Esophagus muscularis mucosa (tissue), 4 donors: ENCODE measurements at places on chromosomes 5 and 9. TPM values are rescaled to one million over a fixed set of nuclear protein-coding genes. Genes with fewer than 3 reads are reported as not detected.

EIF4E1B gene
- total RNA-seq: not detected

DDX4 gene
- total RNA-seq: not detected

DNA sequence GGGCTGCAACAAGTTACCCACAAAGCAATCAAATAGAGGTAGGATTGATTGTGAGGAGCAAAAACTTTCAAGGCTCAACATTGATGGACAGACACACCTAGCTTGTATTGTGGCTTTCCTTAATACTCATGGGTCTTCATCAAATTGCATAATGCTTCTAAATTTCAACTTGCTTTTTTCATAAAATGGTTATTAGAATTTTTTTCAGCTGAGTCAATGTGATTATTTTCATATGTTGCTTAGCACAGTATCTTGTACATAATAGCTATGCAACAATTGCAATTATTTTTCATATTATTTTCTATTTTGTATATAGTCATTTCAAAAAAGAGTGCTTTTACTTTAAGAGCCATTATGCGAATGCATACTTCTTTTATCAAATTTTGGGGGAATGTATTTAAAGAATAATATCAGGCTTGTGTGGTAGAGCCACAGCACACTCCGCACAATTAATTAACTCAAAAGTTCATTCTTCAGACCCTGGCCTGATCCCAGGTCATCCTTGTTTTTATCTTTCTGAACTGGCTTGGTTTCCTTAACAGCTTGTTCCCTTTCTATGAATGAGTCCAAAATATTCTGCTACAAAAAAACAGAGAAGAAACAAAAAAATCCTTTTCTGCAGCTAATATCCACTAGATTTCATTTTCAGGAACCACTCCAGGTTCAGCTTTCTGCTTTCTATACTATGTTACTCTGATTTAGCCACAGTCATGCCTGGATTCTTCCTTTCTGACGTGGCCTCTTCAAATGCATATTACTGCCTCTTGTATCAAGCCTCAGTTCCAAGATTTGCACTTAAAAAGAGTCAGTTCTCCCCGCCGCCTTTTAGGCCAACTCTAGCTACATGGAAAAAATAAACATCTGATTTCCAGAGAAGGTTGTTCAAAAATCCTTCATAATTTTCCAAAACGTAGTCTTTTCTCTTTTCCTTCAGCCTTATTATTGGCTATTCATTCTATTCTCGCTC lies 45.3 kb upstream of the CDH9 start:
- no peaks in the 10 kb centered on the region for H3K4me1 ChIP-seq
- H3K27me3 ChIP-seq: no peaks in the 10 kb centered on the region
- DNase-seq: no peak
- no peak overlapping the region for H3K4me3 ChIP-seq
- H3K27ac ChIP-seq: no peak overlapping the region
- no peaks in the 10 kb centered on the region for H3K36me3 ChIP-seq

- no peak for DNase-seq
- H3K4me3 ChIP-seq: no peak overlapping the region
- no peaks in the 10 kb centered on the region for H3K36me3 ChIP-seq
- H3K27me3 ChIP-seq: no peaks in the 10 kb centered on the region
- no peak overlapping the region for H3K27ac ChIP-seq
- peaks cover 10% of the 10 kb centered on the region for H3K4me1 ChIP-seq
Observed at GRCh38 chr5:122915717-122916461, 70.5 kb downstream of the SNX24 start.

GRCh38 chr9:115643948-115644727 lies 509.5 kb upstream of the PAPPA start:
- no peak overlapping the region for H3K4me3 ChIP-seq
- no peaks in the 10 kb centered on the region for H3K36me3 ChIP-seq
- no peak overlapping the region for H3K27ac ChIP-seq
- DNase-seq: no peak
- H3K27me3 ChIP-seq: no peaks in the 10 kb centered on the region

- no peaks in the 10 kb centered on the region for H3K4me1 ChIP-seq
- no peak overlapping the region for H3K4me3 ChIP-seq
- H3K27me3 ChIP-seq: no peaks in the 10 kb centered on the region
- H3K27ac ChIP-seq: no peak overlapping the region
- DNase-seq: no peak
Observed at GRCh38 chr5:175317872-175318271, 126.1 kb downstream of the DRD1 start.
